ENCODE measurements at places on chromosomes 1 and 21.

- DNase-seq = no peak
Measured at GRCh38 chr21:26912466-26912865, 54.4 kb downstream of the ADAMTS5 start.

- no peak for DNase-seq
Measured at GRCh38 chr1:224053456-224053855, 60.5 kb upstream of the FBXO28 start.

GRCh38 chr1:220957233-220957605 is 78.0 kb downstream of the HLX start:
- peak; percentile 57 for DNase-seq

DNA sequence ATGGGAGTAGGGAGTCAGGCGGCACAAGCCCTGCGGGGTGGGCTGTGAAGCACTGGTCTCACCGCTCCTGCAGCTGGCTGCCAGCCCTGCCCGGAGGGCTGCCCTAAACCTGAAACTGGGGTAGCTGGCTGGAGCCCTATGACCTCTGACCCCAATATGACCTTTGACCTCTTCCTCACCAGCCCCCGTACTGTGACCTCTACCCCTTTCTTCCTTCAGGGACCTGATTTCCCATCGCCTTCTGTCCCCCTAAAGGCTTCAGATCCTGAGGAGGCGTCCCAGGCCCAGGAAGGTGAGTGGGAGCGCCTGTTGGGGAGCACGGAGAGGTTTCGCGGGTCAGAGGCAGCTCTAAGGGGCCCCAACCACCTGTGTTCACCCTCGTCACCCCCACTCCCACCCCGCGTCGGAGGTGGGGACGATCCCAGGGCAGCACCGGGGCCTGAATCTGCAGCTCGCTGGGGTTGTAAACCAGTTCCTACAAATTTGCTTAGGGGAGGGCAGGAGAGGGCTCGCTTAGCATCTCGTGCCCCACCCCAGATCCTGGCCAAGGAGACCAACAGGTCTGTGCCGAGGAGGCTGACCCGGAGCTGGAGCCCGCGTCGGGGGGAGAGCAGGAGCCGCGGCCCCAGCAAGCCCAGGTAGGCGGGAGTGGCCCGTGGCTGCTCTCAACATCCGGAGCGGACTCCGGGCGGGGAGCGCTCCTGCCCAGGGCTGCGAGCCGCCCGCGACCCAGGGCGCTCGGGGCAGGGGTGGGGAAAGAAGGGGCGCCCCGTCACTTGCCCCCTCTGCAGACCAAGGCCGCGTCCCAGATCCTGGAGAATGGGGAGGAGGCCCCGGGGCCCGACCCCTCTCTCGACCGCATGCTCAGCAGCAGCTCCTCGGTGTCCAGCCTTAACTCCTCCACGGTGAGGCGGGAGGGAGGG is 7.3 kb downstream of the SYTL1 start:
- no peak for DNase-seq

- no peak for DNase-seq
Measured at GRCh38 chr1:8926707-8927694, 18.7 kb upstream of the CA6 start.

GRCh38 chr1:29236712-29237128 is 398 bp downstream of the PTPRU start:
- DNase-seq = no peak

DNA sequence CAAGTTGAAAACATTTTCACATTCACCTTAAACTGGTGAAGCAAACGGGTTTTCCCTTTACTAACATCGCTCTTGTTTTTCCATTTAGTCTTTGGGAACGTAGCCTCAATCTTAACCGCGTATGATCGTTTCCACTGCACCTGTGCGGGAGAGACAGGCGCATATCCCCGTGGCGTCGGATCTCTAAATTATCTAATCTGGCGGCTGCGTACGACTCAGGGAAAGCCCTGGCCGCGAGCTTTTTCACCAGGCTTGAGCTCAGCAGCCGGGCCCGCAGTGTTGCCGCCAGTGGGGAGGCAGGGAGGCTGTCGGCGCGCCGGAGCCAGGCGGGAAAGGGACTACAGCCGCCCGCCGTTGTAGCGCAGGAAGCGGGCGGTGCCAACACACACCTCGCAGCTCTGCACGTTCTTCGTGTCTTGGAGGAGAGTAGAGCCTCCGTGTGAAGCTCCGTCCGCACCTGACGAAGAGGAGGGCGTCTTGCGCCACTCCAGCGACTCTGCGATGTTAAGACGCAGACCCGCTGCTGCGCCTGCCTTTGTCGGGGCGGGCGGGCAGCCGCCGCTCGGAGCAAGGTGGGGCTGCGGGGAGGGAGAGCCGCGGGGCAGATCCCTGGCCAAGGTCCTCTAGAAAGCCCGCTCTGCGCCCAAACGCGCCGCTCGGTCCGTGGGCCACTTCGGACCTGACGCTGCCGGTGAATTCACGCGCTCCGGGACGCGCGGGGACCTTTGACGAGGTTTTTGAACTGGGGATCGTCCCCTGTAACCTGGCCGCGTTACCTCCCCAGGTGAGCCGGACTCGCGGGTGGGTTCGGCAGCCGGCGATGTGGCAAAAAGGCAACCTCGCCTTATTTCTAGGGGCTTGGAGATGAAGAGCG is 18.5 kb upstream of the TBX15 start:
- no peak for DNase-seq

- DNase-seq = no peak
Measured at GRCh38 chr1:211588711-211589110, 9.8 kb upstream of the SLC30A1 start.
